ENCODE measurements at places on chromosomes 5 and 9.

- no peak for DNase-seq
These were observed 112.2 kb downstream of the TEX10 start for GRCh38 chr9:100240512-100240911.

GRCh38 chr5:131068893-131069643 is 96.0 kb downstream of the HINT1 start:
- peak; percentile 60 for DNase-seq

- DNase-seq: no peak
These were observed 1.5 kb upstream of the PTGES2 start for GRCh38 chr9:128128836-128129590.

DNA sequence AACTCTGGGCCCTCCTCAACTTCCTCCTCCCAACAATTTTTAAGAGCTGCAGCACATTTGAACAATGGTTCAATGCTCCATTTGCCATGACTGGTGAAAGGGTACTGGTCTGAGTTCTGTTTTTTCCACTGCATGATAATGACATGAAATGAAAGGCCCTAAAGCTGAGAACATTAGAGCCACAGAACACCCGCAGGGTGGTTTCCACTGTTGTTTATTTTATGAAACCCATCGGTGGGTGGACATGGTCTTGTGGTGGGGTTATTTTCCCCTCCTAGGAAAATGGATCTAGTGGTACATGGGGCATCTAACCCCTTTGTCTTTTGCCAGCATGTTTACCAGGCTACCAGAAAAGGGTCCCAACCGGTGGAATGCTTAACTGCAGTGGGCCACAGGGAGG is 71.8 kb downstream of the SMARCA2 start:
- no peak for DNase-seq

GRCh38 chr5:132205385-132206125 is 22.1 kb downstream of the P4HA2 start:
- no peak for DNase-seq

GRCh38 chr9:93904649-93905472 is 50.3 kb downstream of the BARX1 start:
- no peak for DNase-seq

DNA sequence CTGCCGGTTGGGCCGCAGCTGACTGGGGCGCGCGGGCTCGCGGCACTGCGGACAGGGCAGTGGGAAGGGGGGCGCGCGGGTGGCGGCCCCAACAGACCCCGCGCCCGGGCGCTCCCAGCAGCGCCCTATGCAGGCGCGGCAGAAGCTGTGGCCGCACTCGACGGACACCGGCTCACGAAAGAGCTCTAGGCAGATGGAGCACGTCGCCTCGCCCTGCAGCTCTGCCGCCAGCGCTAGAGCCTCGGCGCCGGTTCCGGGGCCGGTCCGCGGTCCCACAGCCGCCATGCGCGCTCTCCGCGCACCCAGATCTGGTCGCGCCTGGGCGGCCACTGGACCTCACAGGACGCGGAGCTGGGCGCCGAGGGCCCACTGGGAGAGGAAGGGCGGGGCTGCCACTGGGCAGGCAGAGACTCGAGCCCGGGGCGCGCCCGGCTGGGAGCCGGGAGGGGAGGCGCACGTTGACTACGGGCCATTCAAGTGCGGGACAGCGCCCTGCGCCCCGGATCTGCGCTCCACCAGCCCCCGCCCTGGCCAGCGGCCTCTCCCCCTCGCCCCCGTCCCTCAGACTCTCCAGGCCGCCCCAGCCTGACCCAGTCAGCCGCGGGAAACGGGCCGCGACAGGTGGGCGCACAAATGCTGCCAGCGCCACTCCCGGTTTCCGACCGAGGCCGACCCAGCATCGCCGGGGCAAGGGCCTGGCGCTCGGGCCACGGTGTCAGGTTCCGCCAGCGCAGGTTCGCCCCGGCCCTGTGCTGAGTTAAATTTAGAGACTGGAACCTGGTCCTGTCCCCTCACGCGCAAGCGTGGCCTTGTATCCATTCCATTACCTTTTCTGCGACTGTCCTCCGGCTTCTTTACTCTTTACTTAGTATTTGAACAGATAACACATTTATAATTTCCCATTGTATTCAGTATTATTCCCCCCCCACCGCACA is at the start of gene TRIM7:
Gene TRIM7 (minus strand): TSS at position 371 of the 935 bp plus-strand sequence. CDS start 86 bp downstream, at position 285.
- DNase-seq: no peak

GRCh38 chr9:124694414-124695279 is 76.5 kb downstream of the NR6A1 start:
- no peak for DNase-seq

DNA sequence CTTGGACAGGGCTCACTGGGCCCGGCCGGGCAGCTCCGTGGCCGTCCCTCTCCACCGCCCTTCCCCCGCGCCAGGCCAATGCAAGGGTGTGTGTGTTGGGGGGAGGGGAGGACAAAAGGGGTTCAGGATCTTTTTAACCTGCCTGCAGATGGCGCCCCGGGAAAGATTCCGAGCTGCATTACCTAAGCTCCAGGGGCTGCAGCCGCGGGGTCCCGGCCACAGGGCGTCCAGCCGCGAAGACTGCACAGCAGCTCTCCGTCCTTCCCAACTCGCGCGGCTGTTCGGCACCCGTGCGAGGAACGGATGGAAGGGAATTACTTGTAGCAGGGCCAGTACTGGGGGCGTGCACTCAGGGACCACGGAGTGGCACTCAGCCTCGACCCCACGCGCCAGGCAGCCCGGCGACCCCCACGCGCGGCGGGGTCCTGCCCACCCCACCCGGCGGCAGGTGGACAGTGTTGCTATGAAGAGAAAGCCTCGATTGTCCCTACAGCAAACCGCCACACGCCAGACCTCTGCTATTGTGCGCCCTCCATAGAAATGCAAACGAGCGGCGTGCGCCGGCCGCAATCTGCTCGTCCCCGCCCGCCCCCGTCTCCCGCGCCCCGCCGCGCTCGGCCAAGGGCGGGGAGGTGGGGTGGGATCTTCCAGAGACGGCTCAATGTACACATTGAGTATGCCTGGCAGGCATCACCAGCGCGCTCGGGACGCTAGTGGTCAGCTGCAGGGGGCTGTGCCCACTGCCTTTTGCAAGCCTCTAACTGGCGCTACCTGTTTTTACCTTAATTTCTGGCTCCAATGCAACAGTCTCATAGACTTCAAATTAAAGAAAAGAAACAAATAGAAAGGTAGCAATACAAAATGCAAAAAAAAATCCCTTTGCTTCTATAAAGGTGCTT is 796 bp upstream of the GADD45G start:
- peak; percentile 31 for DNase-seq

DNA sequence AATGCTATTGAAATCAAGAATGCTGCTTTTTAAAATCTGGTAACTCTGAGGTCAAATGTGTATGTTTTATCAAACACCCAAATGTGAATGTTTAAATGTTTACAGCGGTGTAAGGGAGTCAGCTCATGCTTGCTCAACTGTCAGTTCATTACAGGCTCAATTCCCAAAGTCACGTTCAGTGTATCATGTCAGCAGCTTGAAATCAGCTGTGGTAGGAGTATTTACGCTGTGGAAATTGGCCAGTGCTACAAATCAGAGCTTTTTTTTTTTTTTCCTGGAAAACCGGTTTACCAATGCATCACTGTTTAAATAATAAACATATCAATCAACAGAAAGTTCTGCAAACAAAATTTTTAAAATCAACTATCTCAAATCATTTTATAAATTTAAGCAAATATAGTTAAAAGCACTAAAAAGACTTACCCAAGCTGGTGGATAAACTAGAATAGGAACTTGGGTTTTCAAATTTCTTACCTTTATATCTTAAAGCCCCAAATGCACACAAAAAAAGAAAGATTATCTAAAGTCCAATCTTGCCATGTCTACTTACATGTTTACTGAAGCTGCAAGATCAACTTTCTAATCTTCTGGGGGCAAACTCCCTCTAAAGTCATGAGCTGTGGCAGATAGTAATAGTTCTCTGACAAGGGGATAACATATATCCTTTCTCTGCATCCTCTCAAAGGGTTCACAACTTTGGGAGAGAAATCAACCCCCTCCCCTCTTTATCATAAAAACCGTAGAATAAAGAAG is 57.6 kb upstream of the GRAMD2B start:
- DNase-seq: no peak

GRCh38 chr5:129857116-129857515 is 47.1 kb upstream of the CHSY3 start:
- DNase-seq: no peak

- DNase-seq: no peak
These were observed 133.0 kb downstream of the ZSWIM6 start for GRCh38 chr5:61465066-61465465.

GRCh38 chr5:172453986-172454357 is 353 bp downstream of the SH3PXD2B start:
- DNase-seq: peak; percentile 28

DNA sequence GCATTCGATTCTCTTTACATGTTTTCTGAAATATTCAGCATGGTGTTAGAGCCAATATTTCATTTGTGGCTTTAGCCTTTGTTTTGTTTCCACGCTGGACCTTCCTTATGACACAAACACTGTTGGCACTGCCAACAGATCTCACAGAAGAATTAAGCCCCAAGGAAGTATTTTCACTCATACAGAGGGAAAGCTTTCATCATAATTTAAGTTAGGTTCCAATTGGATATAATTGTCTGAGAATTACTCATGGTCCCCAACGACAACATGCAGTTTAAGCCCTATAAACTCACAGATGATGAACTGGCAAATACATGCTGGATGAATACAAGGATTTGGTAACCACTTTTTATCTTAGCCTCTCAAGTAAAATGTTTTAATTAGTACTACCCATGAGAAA is 259.5 kb downstream of the EBF1 start:
- DNase-seq: no peak

DNA sequence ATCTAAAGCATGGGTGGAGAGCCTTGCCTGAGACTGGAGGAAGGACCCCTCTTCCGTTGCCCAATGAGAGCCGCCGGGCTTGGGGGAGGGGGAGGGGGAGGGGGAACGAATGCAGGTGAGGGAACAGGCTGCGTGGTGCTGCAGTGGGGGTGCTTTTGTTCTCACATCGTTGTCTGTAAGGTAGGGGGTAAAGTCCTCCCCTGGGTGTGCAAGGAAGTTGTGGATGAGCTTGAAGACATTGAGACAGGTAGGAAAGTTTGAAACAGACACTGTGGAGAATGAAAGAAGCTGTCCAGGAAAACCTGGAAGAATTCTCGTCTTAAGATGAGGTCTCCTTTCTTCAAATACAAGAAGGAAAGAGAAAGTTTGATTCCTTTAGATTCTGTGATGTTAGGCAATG is 94.1 kb upstream of the LIFR start:
- no peak for DNase-seq

DNA sequence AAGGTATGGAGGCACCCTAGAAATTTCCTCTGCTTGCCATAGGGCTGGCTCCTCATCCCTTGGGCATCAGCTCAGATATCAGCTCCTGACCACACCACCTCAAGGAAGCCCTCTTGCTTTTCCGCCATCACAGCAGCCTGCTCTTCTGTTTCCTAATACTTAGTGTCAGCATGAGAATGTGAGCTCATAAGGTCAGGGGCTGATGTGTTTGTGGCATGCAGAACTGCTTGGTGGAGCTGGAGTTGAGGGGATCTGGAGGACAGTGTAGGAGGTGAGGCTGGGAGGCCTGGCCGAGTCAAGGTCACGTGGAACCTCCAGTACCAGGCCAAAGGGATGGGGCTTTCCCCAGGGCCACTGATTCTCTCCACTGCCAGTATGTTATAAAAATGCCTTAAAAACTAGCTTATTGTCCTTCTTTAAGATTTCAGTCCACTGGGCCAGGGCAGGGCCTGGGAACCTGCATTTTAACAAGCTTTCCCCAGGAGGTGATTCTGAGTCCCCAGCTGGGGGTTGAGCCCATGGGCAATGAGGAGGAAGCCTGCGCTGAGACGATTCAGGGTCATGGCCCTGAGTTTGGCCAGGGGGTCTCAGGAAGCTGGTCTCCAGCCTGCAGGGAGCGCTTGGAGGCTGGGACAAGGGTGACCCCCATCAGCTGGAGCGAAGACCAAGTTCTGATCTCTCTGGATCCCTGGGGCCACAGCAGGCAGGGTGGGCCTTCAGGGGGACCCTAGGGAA is 28.6 kb downstream of the DAB2IP start:
- DNase-seq: no peak

GRCh38 chr5:86909418-86910295 is 291.9 kb downstream of the COX7C start:
- no peak for DNase-seq

GRCh38 chr5:178590141-178590923 is at the start of gene COL23A1:
Gene COL23A1 (minus strand): TSS chr5:178590393.
- no peak for DNase-seq

- DNase-seq: no peak
These were observed 3.1 kb downstream of the EIF4E1B start for GRCh38 chr5:176633598-176633997.

DNA sequence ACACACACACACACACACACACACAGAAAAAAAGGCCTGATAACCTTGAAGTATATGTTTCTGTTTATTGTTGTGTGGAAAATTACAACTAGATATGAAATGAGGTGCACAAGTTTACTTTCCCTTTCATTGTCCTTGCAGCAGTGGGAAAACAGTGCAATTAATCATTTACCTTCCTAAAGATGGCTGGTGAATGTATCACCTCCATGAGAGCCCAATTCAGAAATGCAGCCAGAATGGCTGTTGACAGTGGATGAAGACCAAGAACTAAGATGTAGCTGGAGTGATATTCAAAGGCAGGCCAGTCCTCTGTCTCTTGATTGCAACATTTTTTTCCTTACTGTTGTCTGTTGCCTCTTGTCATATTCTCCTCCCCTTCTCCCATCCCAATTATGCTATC is 49.6 kb upstream of the EIF4EBP3 start:
- no peak for DNase-seq

DNA sequence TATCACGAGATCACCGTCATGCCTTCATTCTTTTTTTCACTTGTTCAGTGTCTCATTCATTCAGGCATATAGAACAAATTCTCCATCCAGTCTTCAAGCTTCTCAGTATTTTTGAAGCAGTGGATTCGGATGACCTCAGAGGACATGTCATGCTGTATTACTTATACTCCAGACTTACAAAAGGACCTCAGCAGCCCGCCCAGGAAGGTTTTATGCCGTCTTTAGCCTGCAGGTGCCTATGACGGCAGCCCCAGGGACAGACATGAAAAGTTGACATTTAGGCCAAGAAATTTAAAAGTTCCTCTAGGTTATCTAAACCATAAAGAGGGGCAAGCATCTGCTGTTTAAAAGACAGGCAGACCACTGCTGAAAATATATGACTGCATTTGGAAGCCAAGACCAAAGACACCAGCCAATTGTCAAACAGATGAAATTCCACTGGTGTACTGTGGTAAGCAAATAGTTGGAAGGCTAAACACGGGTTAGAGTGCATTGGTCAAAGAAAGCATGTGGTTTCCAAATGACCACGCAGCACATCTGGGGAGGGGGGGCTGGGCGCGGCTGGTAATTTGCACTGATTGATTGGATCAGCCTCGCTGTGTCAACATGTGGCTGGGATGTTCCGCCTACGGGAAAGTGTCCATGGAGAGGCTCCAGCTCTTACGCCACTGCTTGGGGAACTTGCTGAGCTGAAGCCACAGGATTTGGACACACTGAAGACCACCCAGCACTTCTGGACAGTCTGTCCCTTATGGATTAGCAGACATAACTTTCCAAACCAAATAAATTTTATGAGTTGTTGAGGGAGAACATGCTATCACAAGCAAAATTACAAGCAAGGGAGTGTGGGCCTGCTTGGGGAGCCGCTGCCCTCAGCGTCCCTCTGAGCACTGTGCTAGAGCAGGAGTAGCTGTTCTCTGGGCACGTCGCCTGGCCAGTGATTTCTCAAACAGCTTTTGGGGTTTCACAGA is 173.6 kb downstream of the FANCC start:
- DNase-seq: no peak

- DNase-seq: no peak
These were observed 103.3 kb upstream of the WWC1 start for GRCh38 chr5:168188182-168188581.

Data from hippocampal formation (tissue), 2 donors.